Tibial artery (tissue), 4 donors: ENCODE measurements at places on chromosomes 12 and 14.

- no peak overlapping the region for H3K27ac ChIP-seq
- no peaks in the 10 kb centered on the region for H3K36me3 ChIP-seq
- peaks cover 4% of the 10 kb centered on the region for H3K4me1 ChIP-seq
- no peak overlapping the region for H3K4me3 ChIP-seq
Observed at GRCh38 chr14:51582437-51582836, 69.3 kb upstream of the FRMD6 start.

- no peak overlapping the region for H3K27ac ChIP-seq
- no peak overlapping the region for H3K4me3 ChIP-seq
- peaks cover 3% of the 10 kb centered on the region for H3K36me3 ChIP-seq
- no peak for DNase-seq
Observed at GRCh38 chr14:77502109-77502782, 3.6 kb upstream of the ISM2 start.

DNA sequence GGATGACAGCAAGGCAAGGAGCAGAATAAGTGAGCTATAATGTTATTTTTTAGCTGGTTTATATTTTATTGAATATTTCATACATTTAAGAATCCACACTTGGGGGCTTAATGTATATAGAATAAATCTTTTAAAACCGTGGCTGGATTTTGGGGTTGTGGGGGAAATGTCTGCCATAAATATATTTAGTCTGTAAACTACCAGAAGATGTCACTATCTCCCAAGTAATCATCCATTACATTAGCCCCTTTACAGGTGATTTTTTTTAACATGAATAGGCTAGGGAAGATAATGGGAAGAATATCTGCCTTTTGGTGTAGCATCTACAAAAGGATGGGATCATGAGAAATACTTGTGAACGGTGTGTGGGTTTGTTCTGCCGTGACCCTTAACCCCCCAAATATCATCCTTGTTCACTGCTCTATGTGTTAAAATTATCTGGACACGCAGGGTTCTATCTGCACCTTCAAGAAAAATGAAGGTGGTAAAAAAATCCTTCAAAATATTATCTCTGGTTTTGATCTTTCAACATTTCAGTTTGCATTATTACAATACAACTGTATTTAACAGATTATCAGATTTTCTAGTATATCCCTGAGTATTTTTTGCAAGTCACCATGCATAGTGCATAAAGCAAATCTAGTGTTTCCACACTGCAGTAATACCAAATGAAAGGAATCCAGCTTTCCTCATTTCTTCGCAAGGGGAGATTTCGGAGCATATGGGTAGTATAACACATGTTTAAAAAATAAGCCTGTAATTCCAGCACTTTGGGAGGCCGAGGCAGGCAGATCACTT, 8.0 kb upstream of the SLC17A8 start:
- peaks cover 2% of the 10 kb centered on the region for H3K27me3 ChIP-seq
- no peak overlapping the region for H3K4me3 ChIP-seq
- no peak overlapping the region for H3K27ac ChIP-seq
- no peak for DNase-seq
- no peaks in the 10 kb centered on the region for H3K36me3 ChIP-seq
- H3K4me1 ChIP-seq, result no peaks in the 10 kb centered on the region

- no peaks in the 10 kb centered on the region for H3K36me3 ChIP-seq
- no peak overlapping the region for H3K27ac ChIP-seq
- no peaks in the 10 kb centered on the region for H3K27me3 ChIP-seq
Observed at GRCh38 chr12:108193917-108194316, 64.8 kb downstream of the WSCD2 start.

DNA sequence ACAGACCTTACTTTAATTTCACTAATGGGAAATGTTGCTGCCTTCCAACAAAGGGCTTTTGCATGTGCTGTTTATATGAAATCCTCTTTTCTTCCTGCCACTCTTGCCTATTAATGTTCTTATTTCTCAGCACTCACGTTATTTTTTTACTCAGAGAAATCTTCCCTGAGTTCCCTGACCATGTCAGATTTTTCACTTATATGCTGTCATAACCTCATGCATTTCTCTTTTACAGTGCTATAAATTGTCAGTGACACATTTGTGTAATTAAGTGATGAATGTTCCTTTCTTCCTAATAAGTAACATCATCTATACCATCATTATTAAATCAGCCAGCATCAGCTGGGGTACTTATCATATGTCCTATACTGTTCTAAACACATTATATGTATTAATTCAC, 444.1 kb downstream of the DIO2 start:
- H3K27me3 ChIP-seq, result no peaks in the 10 kb centered on the region
- DNase-seq, result no peak
- H3K27ac ChIP-seq, result no peak overlapping the region
- H3K4me1 ChIP-seq, result no peaks in the 10 kb centered on the region
- H3K4me3 ChIP-seq, result no peak overlapping the region
- no peaks in the 10 kb centered on the region for H3K36me3 ChIP-seq
